T-helper 1 cell (primary cell): ENCODE measurements at places on chromosomes 11 and 22.

GRCh38 chr11:99079576-99079975 lies 58.8 kb downstream of the CNTN5 start:
- no peak for DNase-seq

DNA sequence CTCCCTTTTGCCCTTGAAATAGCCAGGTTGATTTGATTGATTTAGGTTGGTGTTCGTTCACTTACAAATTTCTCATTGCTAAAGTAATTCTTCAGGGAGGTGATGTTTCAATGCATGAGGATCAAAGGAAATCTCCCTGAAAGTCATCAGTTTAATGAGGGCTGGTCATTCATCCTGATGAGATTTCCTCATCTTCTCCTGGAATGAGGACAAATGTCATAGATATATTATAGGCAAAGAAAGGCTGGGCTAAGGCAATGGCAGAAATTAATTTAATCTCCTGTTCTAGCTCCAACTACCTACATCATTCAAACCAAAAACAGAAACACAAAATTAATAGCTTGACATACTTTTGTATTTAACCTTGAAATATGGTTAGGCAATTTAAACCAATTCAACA lies 1052.1 kb downstream of the LRRC4C start:
- DNase-seq = no peak

DNA sequence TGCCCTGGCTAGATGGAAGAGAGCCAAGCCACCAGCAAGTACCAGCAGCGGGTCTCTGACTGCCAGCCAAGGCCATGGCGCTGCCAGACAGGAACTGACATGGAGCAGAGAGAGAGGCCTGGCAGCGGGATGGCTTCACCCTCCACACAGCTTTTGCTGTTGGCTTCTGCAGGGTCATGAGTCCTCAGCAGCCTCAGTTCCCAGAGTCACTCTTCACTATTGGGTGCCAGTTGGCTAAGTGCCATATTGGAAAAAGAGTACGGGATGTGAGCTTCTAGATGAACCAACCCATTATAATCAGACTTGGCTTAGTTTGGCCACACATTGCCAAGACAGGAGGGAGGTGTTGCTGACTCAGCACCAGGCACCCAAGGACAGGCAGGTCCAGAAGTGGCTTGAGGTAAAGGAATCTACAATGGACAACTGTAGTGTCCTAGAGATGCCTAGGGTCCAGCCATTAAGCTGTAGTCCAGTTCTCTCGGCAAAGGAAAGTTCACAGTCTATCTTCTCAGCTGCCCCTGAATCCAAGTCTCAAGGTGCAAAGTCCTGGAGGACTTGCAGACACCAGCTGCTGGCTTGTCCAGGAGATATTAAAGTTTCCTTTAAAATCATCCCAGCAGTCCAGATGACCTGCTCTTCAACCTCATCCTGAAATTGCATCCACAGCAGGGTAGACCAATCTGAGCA lies 40.7 kb upstream of the POU2AF1 start:
- DNase-seq = no peak

- DNase-seq = no peak
Observed at GRCh38 chr11:6566704-6567370, 36.6 kb downstream of the RRP8 start.

GRCh38 chr22:31526270-31526669 lies 29.9 kb downstream of the SFI1 start:
- DNase-seq = no peak

GRCh38 chr11:118276422-118276821 lies 12.3 kb upstream of the MPZL2 start:
- DNase-seq = no peak

- DNase-seq = no peak
Observed at GRCh38 chr11:64141081-64141783, 24.7 kb downstream of the MACROD1 start.

GRCh38 chr11:44747316-44747715 lies 20.6 kb downstream of the TSPAN18 start:
- no peak for DNase-seq

GRCh38 chr11:75955443-75955842 lies 140.4 kb downstream of the UVRAG start:
- no peak for DNase-seq

GRCh38 chr11:11494348-11494747 lies 127.5 kb downstream of the GALNT18 start:
- no peak for DNase-seq

DNA sequence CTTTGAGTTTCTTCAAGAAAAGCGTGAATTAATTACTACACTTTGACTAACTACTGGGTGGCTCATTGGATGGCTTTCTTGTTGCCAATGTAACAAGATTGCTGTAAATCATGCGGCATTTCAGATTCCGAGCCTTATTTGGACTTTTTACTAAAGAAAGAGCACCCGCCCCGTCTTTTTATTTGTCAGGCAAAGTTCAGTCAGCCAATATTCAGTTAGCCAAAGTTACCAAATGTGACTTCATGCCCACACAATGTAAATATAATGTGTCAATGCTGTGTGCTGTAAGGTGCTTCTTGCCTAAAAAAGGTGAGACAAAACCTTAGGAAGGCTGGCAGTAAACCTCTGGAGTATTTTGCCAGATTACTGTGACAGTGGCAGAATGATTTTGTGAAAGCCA lies 14.8 kb downstream of the FLI1 start:
- no peak for DNase-seq

DNA sequence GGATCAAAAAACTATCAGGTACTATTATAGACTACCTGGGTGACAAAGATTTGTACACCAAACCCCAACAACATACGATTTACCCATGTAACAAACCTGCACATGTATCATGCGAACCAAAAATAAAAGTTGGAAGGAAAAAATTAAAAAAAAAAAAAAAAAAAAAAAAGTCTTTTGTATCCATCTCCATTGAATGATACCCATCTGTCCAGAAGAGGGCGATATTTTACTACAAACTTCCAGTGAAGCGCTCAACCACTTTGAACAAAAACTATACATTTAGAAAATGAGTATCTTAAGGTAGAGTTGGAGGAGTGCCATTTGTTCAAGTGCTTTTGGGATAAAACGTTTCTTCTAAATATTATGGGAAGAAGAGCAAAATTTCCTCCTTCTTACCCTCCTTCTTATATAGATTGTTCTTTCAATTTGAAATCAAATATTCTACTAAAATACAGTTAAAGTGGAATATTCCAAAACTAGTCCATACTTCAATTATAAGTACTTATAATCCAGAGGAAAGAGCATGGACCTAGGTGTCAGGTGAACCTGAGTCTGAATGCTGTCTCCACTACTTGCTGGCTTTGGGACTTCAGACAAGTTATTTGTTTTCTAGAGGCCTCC lies 23.3 kb downstream of the ARL14EP start:
- DNase-seq = no peak

GRCh38 chr22:41636467-41636866 lies 15.4 kb downstream of the XRCC6 start:
- no peak for DNase-seq

DNA sequence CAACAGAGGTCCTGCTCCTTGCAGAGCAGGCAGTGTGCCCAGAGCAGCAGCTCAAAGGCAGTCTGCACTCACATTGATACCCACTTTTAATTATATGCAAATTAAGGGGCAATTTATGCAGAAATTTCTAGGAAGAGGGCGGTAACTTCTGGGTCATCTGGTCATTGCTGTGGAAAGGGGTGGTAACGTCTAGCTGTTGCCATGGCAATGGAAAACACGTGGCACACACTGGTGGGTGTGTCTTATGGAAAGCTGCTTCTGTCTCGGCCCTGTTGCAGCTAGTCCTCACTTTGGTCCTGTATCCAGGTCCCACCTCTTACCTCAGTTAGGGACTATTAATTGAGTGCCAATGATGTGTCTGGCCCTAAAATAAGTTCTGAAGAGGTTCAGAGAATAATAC lies 36.8 kb downstream of the BARX2 start:
- DNase-seq = no peak

GRCh38 chr11:68302256-68302655 lies 10.1 kb upstream of the LRP5 start:
- DNase-seq = no peak

- no peak for DNase-seq
Observed at GRCh38 chr22:27129266-27129665, 471.9 kb downstream of the MIAT start.
